Spleen (tissue), 13 donors: ENCODE measurements at places on chromosomes 16 and 17. TPM values are rescaled to one million over a fixed set of nuclear protein-coding genes. Genes with fewer than 3 reads are reported as not detected.

The RPA1 gene
- total RNA-seq: 76.1 TPM

DNA sequence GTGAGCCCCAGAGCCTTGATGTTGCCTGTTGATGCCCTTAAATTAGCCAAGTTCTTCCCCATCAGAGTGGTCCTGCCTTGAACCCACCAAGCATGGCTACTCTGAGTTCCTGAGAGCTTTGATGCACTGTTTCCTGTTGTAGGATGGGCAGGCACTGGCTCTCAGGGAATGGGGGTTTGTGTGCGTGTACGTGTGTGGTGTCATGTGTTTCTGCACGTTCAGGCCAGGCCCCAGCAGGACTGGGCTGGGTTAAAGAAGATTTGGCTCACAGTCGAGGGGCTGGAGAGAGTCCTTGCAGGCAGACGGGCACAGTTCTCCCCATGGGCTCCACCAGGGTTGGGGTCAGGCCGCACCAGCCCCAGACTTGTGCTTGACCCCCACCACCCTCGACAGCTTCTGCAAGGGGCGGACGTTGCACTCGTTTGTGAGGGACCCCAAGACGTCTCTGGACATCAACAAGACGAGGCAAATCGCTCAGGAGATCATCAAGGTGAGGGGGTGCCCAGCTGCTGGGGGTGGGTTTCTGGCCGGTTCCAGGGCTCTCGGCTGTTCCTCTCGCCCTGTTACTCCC is 23.4 kb upstream of the LGALS9 start:
- peaks cover 10% of the 10 kb centered on the region for H3K4me1 ChIP-seq
- no peak overlapping the region for H3K4me3 ChIP-seq
- no peak for DNase-seq
- no peaks in the 10 kb centered on the region for H3K36me3 ChIP-seq
- no peaks in the 10 kb centered on the region for H3K27me3 ChIP-seq

- no peaks in the 10 kb centered on the region for H3K36me3 ChIP-seq
- no peaks in the 10 kb centered on the region for H3K27me3 ChIP-seq
- H3K4me1 ChIP-seq: peaks cover 15% of the 10 kb centered on the region
- no peak overlapping the region for H3K27ac ChIP-seq
Measured at GRCh38 chr16:49596068-49596467, 222.5 kb downstream of the C16orf78 start.

DNA sequence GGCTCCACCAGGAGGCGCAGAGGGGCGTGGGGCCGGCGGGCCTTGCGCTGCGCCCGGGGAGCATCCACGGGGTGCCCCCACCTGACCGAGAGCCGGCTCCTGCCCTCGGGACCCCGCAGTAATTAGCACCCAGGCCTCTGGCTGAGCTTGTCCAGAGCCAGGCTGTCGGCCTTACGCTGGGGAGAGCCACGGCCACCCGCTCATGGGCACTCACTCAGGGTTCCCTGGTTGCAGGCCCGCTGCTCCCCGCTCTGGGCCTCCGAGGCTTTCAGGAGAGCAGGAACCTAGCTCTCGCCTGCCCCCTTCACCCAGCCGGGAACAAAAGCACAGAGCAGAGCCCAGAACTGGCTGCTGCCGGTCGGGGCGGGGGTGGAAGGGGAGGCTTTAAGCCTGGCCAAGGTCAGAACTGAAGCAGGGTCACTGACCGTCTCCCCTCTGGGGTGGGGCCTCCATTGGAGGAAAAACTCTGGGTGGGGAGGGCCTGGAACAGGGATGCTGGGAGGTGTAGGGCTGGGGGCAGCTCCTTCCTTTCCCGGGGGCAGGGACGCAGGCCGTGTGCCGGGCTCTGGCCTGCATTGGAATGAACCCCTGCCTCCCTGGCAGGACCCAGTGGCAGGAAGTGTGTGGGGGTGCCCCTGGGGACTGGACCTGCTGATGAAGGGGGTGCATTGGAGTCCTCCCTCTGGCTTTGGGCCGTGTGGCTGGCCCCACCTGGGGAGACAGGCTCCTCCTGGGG is 12.3 kb downstream of the GLIS2 start:
- peaks cover 28% of the 10 kb centered on the region for H3K4me1 ChIP-seq
- H3K36me3 ChIP-seq: no peaks in the 10 kb centered on the region

GRCh38 chr16:54957403-54958166 is 26.9 kb downstream of the IRX5 start:
- no peak overlapping the region for H3K27ac ChIP-seq
- H3K4me1 ChIP-seq: no peaks in the 10 kb centered on the region
- H3K36me3 ChIP-seq: no peaks in the 10 kb centered on the region
- H3K27me3 ChIP-seq: no peaks in the 10 kb centered on the region
